ENCODE measurements at places on chromosomes 7 and 10.

- no peak overlapping the region for H3K27ac ChIP-seq
- no peaks in the 10 kb centered on the region for H3K4me1 ChIP-seq
- H3K27me3 ChIP-seq = no peaks in the 10 kb centered on the region
These were observed 35.2 kb upstream of the NPSR1 start for GRCh38 chr7:34622771-34623250.

- H3K36me3 ChIP-seq = no peaks in the 10 kb centered on the region
- no peak for DNase-seq
- peaks cover 15% of the 10 kb centered on the region for H3K27me3 ChIP-seq
These were observed 12.2 kb upstream of the LGI1 start for GRCh38 chr10:93745408-93746065.

GRCh38 chr10:49023752-49024151, 84.1 kb upstream of the LRRC18 start:
- H3K27ac ChIP-seq = no peak overlapping the region
- H3K36me3 ChIP-seq = no peaks in the 10 kb centered on the region
- no peak overlapping the region for H3K4me3 ChIP-seq
- no peak for DNase-seq
- H3K4me1 ChIP-seq = no peaks in the 10 kb centered on the region
- peaks cover 12% of the 10 kb centered on the region for H3K27me3 ChIP-seq

DNA sequence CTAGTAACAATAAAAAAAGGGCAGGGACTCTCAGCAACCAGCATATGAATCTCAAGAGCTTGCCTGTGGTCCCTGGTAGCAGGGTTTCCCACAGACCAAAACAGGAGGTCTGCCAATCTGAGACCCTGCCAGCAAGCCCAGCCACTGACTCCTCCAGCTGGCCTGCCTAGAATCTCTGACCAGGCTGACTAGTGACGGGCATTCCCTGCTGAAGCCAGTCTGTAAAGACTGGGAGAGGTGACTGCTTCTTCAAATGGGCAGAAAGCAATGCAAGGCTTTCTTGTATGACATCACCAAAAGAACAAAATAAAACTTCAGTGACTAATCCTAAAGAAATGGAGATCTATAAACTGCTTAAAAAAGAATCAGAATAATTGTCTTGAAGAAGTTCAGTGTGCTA, 249.4 kb downstream of the TCF7L2 start:
- no peak overlapping the region for H3K4me3 ChIP-seq
- no peak overlapping the region for H3K27ac ChIP-seq
- DNase-seq = no peak
- H3K4me1 ChIP-seq = no peaks in the 10 kb centered on the region
- H3K36me3 ChIP-seq = no peaks in the 10 kb centered on the region

- no peak overlapping the region for H3K4me3 ChIP-seq
- no peaks in the 10 kb centered on the region for H3K36me3 ChIP-seq
These were observed 80.7 kb upstream of the CXCL12 start for GRCh38 chr10:44465401-44466115.
